GDM1 (cell line): ENCODE measurements at places on chromosomes 3 and 15.

DNA sequence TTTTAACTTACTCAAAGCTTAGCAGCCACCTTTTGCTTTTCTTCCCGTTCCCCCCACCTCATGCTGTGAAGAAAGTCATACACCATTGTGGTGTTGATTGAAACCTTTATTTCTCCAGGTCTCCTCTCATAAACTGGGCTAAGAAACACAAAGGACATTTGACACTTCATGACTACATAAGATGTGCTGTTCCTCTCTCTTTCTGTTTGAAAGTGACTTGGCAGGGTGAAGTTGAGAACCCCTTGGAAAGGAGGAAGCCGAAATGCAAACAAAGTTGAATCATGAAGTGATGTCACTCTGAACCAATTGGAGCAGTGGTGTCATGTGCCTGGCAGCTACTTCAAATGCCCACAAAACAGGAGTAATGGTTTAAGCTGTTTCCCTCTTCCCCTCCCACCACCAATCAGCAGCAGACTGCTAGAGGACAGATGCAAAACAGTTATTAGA lies 174.7 kb downstream of the IGF1R start:
- DNase-seq = peak; percentile 42

DNA sequence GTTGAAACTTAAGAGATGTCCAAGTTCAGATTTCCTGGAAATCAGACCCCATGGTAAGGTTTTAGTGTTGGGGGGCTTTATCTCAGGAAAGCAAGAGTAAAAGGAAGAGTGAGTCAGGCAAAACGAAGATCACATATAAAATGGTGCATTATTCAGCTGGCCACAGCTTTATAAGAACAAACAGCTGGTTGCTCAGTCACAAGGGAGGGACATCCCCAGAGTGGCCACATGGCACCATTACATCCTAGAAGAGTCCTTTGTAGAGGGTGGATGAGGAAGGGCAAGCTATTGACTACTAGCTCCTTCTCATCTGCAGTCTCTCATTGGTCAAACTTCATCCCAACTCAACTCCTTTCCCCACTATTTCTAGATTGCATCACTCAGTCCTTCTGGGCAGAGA lies 68.3 kb upstream of the COL8A1 start:
- no peak for DNase-seq

DNA sequence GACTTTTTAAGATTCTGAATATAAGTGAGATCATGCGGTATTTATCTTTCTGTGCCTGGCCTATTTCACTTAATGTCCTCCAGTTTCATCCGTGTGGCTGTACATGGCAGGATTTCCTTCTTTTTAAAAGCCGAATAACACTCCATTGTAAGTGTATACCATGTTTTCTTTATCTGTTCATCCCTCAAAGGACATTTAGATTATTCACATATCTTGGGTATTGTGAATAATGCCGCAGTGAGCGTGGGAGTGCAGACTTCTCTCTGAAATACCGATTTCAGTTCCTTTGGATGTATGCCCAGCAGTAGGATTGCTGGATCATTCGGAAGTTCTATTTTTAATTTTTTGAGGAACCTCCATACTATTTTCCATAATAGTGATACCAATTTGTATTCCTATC lies 136.1 kb downstream of the APBA2 start:
- DNase-seq = no peak

DNA sequence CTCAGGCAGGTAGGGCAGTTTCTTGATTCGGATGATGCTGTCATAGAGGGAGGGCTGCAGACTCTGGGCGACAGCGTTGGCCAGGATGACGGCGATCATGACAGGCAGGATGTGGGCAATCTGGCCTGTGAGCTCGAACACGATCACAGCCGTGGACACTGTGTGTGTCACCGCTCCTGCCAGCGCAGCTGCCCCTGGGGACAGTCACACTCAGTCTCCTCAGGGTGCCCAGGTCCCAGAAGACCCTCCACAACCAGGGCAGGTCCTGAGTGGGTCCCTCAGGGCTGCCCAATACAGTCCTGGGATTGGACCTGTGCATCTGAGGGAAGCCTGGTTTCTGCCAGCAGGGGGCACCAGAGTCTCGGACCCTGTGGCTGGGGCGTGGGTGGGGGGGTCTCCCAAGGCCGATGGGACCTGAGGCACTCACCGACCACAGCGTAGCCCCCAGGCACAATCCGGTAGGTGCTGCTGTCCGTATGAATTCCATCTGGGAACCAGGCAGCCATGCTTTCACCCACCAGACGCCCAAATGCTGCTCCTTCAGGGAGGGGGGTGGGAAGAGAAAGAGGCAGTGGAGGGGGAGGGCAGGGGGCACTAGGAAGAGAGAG lies 7.2 kb downstream of the CLCN2 start:
- no peak for DNase-seq

GRCh38 chr3:73719861-73720260 lies 95.1 kb upstream of the PDZRN3 start:
- DNase-seq = no peak

- DNase-seq = no peak
These were observed 13.3 kb upstream of the CHRNB4 start for GRCh38 chr15:78654272-78654671.

DNA sequence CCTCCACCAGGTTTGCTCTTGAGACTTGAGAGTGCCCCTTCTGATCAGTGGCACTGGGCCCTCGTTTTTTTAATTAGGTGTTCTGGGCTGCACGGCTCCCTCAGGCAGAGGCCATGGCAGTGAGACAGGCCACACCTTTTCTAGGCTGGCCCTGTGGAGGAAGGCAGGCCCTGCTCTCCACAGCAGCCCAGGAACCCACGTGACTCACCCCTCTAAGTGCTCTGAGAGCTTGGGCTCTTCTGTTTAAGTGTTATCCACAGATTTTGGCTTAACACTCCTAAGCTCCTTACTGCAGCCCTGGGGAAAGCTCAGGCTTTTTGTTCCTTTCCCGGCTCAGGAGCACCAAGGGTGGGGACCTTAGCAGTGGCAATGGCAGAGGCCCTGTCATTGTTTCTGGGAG lies 463.2 kb upstream of the GBE1 start:
- no peak for DNase-seq

DNA sequence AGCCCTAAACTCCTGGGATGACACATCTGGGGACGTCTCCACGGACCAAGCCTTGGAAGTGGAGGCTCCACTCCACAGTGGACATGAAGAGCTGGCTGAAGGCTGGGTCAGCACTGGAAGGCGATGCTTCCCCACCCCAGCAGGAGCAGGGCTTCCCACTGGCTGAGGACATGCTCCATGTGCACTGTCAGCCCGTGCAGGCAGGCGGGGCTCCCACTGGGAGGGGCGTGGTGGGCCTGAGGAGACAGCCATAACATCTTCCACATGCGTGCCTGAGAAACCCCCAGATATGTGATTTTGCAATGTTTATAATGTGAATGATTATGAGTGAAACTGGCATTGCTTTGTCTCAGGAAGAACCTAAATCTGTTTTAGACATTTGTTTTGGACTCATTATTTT lies 231.3 kb downstream of the KLF13 start:
- DNase-seq = no peak
